Colonic mucosa (tissue), 4 donors: ENCODE measurements at places on chromosomes 5 and 9. TPM values are rescaled to one million over a fixed set of nuclear protein-coding genes. Genes with fewer than 3 reads are reported as not detected.

Gene MBLAC2
- 3.3 TPM for total RNA-seq

Gene BAAT
- 0.30 TPM for total RNA-seq

- no peaks in the 10 kb centered on the region for H3K27me3 ChIP-seq
- no peaks in the 10 kb centered on the region for H3K4me1 ChIP-seq
- no peaks in the 10 kb centered on the region for H3K36me3 ChIP-seq
- no peak overlapping the region for H3K4me3 ChIP-seq
- no peak overlapping the region for H3K27ac ChIP-seq
- DNase-seq = no peak
Observed at GRCh38 chr5:34597034-34598027, 58.8 kb upstream of the RAI14 start.

DNA sequence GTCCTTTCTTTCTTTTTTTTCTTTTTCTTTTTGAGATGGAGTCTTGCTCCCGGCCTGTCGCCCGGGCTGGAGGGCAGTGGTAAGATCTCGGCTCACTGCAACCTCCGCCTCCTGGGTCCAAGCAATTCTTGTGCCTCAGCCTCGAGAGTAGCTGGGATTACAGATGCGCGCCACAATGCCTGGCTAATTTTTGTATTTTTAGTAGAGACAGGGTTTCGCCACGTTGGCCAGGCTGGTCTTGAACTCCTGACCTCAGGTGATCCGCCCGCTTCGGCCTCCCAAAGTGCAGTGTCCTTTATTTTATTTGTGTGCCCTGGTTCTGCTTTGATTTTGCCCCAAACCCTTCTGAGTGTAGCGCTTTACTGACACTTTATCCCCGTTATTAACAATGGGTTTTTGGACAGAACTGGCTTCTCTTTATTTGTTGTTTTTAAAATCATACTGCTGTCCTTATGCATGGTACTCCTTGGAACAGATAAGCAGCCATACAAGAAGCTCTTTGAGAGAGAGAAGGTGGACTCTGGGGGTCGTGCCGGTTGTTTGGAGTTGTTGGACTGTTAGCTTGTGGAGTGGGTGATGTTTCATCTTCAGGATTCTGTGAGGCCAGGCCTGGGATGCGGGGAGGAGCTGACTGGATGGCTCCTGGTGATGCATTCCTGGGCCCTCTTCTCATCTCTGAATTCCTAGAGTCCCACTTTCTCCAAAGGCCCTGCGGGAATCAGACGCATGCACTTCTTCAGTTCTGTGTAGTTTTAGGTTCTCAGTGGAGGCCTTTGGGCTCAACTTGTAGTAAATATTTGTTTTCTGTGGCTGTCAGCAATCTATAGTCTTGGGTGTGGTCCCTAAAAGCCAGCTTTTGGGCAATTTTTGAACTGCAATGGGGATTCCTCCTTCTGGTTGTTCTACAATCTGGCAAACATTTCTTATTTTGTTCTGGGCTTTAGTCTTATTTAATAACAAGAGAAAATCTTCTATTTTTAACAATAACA is 47.8 kb downstream of the PTTG1 start:
- H3K27ac ChIP-seq = peak overlapping the region; percentile 54
- H3K27me3 ChIP-seq = no peaks in the 10 kb centered on the region
- no peak for DNase-seq
- peaks cover 11% of the 10 kb centered on the region for H3K4me1 ChIP-seq
- no peaks in the 10 kb centered on the region for H3K36me3 ChIP-seq

GRCh38 chr9:133932181-133932580 is 59.9 kb downstream of the VAV2 start:
- H3K4me1 ChIP-seq = peaks cover 11% of the 10 kb centered on the region
- H3K4me3 ChIP-seq = no peak overlapping the region
- H3K27me3 ChIP-seq = no peaks in the 10 kb centered on the region
- no peaks in the 10 kb centered on the region for H3K36me3 ChIP-seq
- H3K27ac ChIP-seq = no peak overlapping the region
- DNase-seq = no peak
